LNCaP clone FGC (cell line): ENCODE measurements at places on chromosomes 2 and 18.
A peak's percentile ranks its signal among the peaks of the same experiment; 100 is the strongest.

GRCh38 chr2:54306556-54306955, 50.5 kb upstream of the TSPYL6 start:
- no peak for DNase-seq

- no peak for DNase-seq
Measured at GRCh38 chr2:3633982-3634595, 23.9 kb upstream of the ALLC start.

- DNase-seq, result no peak
Measured at GRCh38 chr2:35973132-35973736, 382.3 kb upstream of the CRIM1 start.

DNA sequence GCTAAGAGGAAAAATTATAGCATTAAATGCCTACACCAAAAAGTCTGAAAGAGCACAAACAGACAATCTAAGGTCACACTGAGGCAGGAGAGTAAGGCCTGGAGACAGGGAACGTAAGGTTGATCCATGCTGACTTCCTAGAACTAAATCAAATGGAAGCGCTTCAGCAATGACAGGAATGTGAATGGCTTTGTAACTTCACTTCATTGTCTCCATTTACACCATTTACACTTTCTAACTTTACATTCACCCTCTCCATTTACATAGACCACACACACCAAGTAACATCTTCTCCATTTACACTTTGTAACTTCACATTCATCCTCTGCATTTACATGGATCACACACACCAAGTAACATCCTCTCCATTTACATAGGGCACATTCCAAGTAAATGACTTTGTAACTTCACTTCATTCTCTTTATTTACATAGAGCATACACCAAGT, 103.1 kb upstream of the SPATS2L start:
- DNase-seq, result no peak

- DNase-seq, result no peak
Measured at GRCh38 chr18:68275616-68276015, 439.3 kb downstream of the TMX3 start.

GRCh38 chr2:80852079-80852807, 547.7 kb upstream of the LRRTM1 start:
- DNase-seq, result no peak

DNA sequence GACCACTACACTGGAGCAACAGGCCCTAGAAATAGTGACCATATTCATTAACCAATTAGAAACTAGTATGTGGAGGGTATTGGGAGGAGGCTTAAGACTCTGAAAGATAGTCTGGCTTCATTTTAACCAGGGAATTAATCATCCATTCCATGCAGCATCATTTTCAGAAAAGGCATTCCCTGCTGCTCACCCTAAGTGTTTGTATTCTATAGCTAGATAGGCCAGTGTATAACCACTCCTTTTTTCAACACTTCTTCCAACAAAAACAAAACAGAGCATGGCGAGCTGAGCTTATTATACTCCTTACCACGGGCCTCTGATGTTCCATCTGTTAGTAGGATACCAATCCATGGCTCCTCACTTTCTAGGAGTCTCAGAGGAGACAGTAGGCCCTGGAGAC, 112.0 kb upstream of the PKDCC start:
- DNase-seq, result no peak

- DNase-seq, result no peak
Measured at GRCh38 chr18:28040211-28040610, 136.7 kb downstream of the CDH2 start.

- DNase-seq, result no peak
Measured at GRCh38 chr2:11582862-11583752, 49.3 kb downstream of the GREB1 start.

DNA sequence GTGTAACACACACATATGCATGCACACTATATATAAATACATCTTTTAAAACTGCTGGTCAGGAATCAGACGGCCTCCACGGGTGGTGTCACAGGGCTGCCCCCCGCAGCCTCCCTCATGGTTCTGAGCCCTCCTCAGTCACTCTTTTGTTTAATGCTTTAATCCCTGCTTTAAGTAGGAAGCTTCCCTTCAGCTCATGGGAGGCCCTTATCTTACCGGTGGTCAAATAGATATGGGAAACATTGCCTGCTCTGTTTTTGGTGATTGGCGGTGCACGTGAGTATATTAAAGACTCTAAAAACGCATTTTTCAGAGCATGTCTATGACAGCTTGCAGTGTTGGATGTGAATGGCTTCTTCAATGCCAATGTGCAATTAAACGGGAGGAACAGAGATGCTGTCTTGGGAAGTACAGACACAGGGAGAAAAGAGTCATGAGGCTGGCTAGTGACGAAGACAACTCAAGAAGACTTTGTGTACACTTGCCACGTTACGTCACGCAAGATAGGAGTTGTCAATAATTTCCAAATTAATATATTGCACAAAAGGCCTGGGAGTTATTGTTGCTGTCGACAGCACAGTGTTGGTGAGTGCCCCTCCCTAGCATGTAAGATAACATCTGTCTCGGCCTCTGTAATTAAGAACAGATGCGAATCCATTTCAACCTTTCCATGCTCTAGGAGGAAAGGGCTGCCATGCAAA, 23.3 kb downstream of the GNLY start:
- no peak for DNase-seq

DNA sequence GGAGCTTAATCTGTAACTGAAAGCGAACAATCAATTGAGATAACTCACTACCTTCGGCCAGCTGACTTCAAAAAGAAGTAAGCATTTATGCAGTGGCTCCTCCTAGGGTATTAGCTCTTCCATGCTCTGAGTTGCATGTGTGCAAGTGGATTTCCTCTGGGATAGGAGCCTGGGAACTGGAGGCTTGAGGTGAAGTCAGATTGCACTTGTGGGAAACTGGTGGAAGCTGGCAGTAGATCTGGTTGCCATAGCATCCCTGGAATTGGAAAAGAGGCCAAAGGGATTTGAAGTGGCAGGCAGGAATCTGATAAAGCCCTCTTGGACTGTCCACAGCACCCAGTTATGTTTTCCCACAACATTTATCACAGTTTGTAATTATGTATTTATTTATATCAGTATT, 50.6 kb upstream of the FMNL2 start:
- no peak for DNase-seq

GRCh38 chr2:185618625-185619024, 120.0 kb upstream of the FSIP2 start:
- no peak for DNase-seq

- DNase-seq, result no peak
Measured at GRCh38 chr18:44943311-44943881, 262.7 kb downstream of the SETBP1 start.

DNA sequence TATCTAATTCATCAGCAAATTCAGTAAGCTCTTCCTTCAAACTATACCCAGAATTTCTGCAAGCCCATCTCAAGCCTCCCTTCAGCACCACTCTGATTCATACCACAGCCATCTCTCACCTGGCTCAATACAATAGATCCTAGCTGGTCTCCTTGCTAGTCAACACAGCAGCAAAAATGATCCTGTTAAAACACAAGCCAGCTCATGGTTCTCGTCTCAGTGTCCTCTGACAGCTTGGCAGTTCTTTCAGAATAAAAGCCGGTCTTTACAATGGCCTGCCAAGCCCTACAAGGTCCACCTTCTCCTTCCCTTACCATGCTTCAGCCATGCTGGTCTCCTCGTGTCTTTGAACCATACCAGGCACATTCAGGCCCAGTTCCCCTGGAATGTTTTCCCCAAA, 296.9 kb upstream of the RND3 start:
- DNase-seq, result no peak

DNA sequence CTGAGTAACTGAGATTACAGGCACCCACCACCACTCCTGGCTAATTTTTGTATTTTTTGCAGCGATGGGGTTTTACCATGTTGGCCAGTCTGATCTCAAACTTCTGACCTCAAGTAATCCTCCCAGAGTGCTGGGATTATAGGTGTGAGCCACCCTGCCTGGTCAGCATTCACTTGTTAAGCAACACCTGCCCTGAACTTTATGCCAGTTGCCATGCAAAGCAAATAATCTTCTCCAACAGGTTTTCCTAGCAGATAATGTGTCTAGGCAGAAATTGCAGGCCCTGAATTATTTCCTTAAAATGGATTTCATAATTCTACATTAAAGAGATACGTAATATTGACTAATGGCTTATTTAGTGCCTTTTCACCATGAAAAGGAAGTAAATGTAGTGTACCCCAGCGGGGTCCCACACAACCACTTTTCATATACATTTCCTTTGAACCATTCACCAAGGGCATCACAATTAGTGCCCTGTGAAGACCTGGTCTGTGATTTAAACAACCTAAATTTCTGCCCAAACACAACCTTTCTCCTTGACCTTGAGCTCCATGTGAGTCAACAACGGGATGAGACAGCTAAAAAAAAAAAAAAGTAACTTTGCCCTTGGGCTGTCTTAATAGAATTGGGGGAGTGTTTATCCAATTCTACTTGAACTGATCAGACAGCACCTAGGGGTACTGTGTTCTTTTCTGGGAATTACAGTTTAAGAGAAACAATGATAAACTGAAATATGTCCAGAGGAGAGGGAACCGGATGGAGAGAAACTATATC, 41.6 kb downstream of the EEF1B2 start:
- peak; percentile 2 for DNase-seq

- no peak for DNase-seq
Measured at GRCh38 chr2:236051806-236052205, 116.4 kb downstream of the GBX2 start.

- DNase-seq, result no peak
Measured at GRCh38 chr18:59509481-59510442, 150.7 kb upstream of the LMAN1 start.

GRCh38 chr2:73968357-73968937, 16.3 kb upstream of the TET3 start:
- DNase-seq, result no peak

GRCh38 chr2:225488743-225489142, 89.2 kb downstream of the NYAP2 start:
- no peak for DNase-seq

- no peak for DNase-seq
Measured at GRCh38 chr2:16007167-16007934, 67.0 kb downstream of the MYCN start.

GRCh38 chr2:173982918-173983317, 17.7 kb upstream of the SP3 start:
- DNase-seq, result no peak

GRCh38 chr2:54634021-54634420, 89.4 kb upstream of the EML6 start:
- DNase-seq, result no peak

GRCh38 chr18:45221363-45221762, 393.9 kb upstream of the SLC14A2 start:
- DNase-seq, result no peak

DNA sequence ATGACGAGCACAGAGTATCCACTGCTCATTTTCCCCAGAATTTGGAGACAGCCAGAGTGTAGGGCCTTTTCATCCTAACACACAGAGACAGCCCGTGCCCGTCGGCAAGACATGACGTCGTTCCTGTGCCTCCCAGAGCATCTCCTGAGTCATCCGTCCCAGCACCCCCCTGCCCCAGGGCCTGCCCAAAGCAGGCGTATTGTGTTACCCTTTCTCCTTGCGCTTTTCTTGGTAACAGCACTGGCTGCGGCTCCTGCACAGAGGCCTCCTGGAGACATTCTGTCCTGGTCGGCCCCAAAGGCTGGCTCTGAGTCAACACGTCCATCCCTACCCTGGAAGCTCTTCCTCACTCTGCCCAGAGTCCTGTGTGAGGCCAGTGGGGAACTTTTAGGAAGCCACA, 217.1 kb downstream of the KLHL29 start:
- DNase-seq, result no peak

GRCh38 chr2:84779781-84780180, 101.1 kb downstream of the TRABD2A start:
- no peak for DNase-seq

GRCh38 chr18:46660957-46661749, 4.1 kb upstream of the LOXHD1 start:
- no peak for DNase-seq

- no peak for DNase-seq
Measured at GRCh38 chr18:23012249-23012648, 79.1 kb downstream of the RBBP8 start.
